ENCODE measurements at places on chromosomes 2 and 18. TPM values are rescaled to one million over a fixed set of nuclear protein-coding genes. Genes with fewer than 3 reads are reported as not detected.

ASNSD1 gene
- polyA plus RNA-seq, result 39.5 TPM

NGEF gene
- polyA plus RNA-seq, result 2.8 TPM

MYO5B gene
- 10.1 TPM for polyA plus RNA-seq

PROKR1 gene
- not detected for polyA plus RNA-seq

FOXI3 gene
- polyA plus RNA-seq, result not detected

OXER1 gene
- polyA plus RNA-seq, result 6.1 TPM

GKN2 gene
- not detected for polyA plus RNA-seq

PSTPIP2 gene
- polyA plus RNA-seq, result not detected

DNA sequence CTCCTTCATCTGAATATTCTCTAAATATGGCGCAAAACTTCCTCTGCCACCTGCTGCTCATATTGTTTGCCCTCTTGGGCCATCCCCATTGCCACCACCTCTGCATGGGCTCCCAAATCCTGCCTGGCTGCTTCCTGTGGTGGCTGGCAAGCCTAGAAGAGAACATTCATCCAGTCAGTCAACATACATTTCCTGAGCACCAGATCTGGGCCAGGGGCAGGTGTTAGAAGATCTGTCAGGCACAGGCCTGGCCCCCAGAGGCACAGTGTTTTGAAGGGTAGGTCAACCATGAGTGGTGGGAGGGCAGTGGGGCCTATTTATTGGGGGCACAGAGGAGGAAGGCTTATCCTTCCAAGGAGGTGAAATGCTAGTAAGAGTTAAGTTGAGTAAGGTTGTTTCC is 73.2 kb downstream of the TMEM247 start:
- DNase-seq, result no peak

- no peak for DNase-seq
Measured at GRCh38 chr2:3565117-3565516, 7.0 kb upstream of the RNASEH1 start.

GRCh38 chr2:116935097-116935814 is 879.2 kb upstream of the DDX18 start:
- no peak for DNase-seq

GRCh38 chr2:88627055-88627855 is at the start of gene EIF2AK3:
TSS of gene EIF2AK3 (minus strand) at chr2:88627464. CDS start at chr2:88627274, 190 bp downstream.
- DNase-seq, result peak; percentile 100

DNA sequence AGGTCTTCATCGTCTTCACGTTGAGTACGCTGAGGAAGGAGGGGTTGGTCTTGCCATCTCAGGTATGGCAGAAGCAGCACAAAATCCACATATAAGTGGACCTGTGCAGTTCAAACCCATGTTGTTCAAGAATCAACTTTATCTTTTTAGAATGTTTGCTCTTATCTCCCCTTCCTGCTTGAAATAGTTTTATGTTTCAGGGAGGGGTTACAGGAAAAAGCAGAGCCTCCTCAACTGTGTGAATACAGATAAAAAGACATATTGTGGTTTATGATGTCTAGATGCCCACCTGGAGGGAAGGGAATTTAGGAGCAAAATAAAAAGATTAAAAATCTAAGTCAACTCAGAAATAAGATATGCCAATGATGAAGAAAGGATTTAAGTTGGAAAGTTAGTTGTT is 75.9 kb downstream of the VRK2 start:
- no peak for DNase-seq

DNA sequence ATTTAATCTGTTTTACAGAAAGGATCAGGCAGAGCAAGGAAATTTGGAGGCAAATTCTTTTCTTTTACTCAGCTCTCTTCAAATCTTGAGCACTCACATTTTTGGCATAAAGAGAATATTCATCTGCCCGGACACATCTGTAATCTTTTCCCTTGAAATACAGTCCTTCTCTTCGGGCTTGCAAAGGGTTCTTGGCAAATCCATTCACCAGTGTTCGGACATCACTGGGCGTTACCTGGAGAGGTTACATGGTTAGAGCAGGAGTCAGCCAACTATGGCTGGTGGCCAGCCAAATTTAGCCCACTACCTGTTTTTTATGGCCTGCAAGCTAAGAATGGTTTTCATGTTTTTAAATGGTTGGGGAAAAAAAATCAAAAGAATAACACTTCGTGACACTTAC is 2.1 kb downstream of the PFN4 start:
- peak; percentile 78 for DNase-seq

GRCh38 chr2:141020346-141020745 is 1110.5 kb downstream of the LRP1B start:
- DNase-seq, result no peak

DNA sequence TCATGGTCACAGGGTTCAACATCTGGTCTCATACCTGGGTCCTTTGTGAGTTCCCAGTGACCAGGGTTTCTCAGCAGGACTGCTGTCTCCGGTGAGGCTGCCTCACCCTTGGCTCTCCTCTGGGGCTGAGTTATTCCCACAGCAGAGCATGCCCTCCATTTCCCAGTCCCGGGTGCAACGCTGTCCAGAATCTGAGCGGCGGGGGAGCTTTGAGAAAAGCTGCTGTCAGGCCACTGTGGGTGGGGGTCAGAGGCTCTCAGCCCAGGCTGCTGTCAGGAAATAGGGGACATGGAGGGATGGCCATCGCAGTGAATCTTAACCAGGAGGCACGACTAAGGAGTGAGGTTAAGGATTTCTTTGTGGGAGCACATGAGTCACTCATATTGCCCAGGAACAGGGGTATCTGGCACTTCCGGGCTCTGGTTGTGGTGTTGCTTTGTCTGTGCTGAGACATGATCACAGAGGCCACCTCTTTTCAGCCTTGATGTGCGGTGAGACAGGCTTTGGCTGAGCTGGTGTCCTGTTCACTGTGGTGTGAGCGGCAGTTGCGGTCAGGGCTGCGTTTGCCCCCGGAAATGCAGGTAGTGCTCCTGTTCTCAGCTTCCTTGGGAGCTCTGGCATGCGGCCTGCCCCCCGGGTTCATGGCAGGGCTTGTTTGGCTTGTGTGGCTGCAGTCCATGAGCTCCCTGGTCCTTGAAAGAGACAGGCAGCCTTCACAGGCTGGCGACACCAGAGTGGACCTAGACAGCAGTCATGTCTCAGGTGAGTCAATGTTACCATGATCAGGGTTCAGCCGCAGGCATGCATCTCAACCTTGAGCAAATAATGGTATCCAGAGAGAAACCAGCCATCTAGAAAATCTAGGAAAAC is 310.7 kb upstream of the MYT1L start:
- no peak for DNase-seq

- no peak for DNase-seq
Measured at GRCh38 chr2:221610255-221610654, 38.2 kb upstream of the EPHA4 start.

- DNase-seq, result no peak
Measured at GRCh38 chr2:48691935-48692691, 63.4 kb downstream of the LHCGR start.

- no peak for DNase-seq
Measured at GRCh38 chr18:46315161-46315560, 211.0 kb downstream of the HAUS1 start.

DNA sequence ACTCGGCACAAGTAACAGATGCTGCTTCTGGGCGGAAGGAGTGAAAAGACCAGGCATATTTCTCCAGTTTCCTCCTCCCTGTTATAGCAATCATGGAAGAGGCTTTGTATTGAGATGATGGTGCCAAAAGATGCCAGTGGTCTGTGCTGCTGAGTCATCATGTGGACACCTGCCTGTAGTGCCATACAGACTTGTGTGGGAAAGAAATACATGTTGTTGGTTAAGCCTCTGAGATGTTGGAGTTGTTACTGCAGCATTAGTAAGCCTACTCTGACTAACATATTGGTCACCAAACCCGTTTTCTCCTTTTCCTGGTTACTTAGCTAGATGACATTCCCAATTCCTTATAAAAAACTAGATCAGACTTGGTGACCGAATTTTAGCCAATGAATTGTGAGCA is 356.9 kb downstream of the ZNF521 start:
- DNase-seq, result no peak

- no peak for DNase-seq
Measured at GRCh38 chr2:45339253-45339652, 271.8 kb downstream of the SRBD1 start.

GRCh38 chr2:98692090-98693054 is 38.6 kb downstream of the MGAT4A start:
- no peak for DNase-seq

DNA sequence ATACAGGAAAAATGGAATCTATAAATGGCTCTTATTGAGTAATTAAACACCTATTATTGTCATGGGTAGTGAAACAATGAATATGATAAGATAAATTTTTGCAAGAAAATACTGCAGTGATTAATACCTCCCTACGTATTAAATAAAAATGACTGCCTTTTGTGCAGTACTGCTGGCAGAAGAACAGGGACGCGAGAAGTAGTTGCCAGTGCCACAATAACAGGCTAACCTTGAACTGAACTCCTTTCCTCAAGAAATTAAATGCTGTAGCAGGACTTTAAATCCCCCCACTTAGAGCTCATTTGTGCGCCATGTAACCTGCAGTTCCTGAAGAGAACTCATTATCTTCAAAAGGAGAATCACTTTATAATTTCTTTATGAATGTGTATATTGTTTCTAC is 24.6 kb downstream of the FIGN start:
- DNase-seq, result no peak

- no peak for DNase-seq
Measured at GRCh38 chr2:199716807-199717586, 134.0 kb downstream of the FTCDNL1 start.

DNA sequence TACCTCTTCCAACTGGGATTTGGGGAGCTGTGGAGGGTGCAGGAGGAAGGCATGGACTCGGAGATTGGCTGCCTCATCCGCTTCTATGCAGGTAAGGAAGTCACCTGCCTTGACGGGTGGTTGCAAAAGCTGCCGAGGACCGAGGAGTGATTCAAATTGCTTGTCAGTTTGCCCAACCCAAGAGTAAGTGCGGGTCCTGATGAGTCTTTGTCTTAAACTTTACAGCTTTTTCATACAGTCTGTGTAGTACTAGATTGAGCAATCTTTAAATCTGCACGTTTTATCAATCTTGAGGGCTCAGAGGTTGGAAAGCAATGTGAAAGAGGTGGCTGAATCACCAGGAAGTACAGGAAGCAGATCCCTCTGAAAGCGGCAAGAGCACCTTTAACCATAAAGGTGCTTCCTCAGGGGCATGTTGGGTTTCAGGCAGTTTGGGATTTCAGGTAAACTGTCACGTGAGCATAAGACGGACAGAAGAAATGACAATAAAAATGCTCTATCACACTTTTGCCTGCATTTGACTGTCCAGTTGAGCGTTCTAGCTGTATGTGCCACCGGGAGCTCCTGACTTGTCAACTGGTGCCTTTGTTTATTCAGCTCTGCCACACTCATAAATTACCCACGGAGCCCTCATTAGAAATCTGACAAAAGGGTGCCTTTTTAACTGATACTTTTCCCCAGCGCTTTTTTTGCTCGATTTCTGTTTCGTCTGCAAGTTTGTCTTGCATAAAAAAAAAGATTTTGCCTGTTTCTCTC is 2.0 kb downstream of the PHLPP1 start:
- peak; percentile 25 for DNase-seq

- no peak for DNase-seq
Measured at GRCh38 chr18:43825768-43826167, 548.5 kb upstream of the SYT4 start.

- no peak for DNase-seq
Measured at GRCh38 chr2:238882082-238882755, 34.3 kb downstream of the TWIST2 start.

DNA sequence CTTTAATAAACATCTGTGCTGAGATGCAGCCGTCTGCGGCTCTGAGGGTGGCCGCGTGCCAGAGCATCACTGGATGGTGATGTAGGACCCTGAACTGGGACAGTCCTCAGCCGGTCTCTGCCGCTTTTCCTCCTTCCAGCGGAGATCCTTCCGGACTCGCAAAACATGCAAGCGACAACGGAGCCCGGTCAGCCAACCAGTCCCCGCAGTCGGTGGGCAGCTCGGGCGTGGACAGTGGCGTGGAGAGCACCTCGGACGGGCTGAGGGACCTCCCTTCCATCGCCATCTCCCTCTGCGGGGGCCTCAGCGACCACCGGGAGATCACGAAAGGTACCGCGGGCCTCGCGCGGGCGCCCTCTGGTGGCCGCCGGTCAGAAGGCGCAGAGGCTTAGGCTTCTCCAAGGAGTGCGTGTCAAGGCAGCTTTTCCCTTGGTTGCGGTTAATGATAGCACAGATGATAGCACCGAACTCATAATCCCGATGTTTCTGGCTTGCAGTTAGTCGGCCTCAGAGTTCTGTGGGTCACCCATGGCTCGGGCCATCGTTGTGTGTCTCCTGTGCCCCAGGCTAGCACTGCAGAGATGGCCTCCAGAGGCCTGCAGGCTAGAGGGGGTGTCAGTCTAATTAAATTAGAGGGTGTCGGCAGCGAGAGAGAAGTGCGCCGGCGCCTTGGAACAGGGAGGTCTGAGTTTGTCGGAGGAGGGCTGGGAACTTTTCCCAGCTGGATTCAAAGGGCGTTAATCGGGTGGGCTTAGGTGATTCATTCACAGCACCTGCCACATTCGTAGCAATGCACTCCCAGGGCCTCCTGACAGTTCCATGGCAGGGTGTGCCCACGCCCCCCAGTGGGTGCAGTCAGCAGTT is 38.5 kb downstream of the LPIN1 start:
- peak; percentile 79 for DNase-seq

GRCh38 chr2:158022888-158023287 is 78.8 kb upstream of the UPP2 start:
- DNase-seq, result no peak

DNA sequence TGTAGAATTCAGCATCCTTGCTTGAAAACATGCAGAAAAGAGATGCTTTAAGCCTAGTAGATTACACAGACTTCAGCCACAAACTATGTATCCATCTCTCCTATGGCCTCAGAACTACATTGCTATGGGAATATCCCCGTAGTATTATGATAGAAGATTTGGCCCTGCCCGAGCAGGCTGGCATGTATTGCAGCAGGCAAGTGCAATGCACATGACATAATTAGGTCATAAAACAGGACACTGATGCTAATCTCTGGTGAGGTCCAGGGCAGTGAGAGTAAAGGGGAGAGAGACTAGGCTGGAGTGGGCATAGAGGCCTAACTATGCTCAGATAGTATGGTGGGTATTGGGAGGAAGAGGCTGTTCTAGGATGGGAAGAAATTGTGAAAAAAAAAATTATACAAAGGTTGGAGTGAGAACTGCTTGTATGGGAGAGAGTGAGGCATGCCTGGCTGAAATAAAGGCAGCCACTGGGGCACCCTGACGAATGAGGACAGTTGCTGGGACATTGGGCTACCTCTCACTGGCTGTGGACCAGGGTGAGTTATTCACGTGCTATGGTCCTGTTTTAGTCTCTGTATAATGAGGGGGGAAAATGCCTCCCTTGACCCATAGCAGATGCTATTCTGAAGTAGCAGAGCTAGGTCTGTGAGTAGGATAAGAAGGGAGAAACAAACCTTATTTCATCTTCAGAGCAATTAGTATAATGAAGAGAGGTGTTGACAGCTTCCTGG is 1.6 kb upstream of the PLA2R1 start:
- DNase-seq, result no peak

DNA sequence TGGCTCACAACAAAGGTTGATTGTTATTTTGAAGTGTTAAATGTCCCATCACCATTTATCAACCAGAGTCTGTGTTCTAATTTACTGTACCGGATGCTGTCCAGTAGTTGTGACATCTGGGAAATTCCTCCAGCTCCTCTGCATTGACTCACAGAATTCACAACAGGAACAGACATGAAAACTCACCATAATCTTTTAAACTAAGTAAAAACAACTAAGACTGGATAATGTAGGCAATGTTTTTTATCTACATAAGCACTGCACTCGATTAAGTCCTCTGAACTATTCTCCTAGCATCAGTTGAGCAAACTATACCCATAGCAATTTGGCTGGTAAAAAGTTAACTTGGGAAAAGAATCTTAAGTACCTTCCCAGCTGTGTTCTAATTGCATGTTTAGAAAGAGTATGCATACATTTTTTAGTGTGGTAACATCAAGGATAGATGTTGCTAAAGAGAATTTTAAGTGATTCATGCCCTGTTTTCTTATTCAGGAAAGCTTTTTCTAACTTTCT is 42.9 kb upstream of the MYO1B start:
- DNase-seq, result no peak
